ENCODE measurements at places on chromosomes 1 and 21.

DNA sequence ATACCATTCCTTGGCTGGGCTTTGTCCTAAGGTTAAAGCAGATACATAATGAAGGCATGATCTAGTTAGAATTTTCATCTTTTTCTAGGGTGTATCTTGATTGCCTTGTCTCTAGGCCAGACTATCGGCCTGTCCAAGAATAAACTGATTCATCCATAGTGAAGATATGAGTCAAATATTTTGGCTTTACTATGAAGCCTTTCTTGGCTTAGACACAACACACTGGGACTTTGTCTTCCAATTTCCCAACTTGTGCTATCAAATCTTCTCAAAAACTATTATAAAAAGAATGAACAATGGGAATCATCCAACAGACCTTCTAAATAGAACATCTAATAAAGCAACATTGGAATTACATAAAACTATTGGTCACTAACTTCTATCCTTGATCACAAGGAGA lies 64.8 kb downstream of the WARS2 start:
- DNase-seq, result no peak

GRCh38 chr1:36752891-36753361 lies 270.2 kb upstream of the CSF3R start:
- DNase-seq, result no peak

GRCh38 chr21:25453524-25453923 lies 153.8 kb downstream of the MRPL39 start:
- DNase-seq, result no peak

- DNase-seq, result no peak
Observed at GRCh38 chr1:246613096-246613758, 47.0 kb downstream of the CNST start.

DNA sequence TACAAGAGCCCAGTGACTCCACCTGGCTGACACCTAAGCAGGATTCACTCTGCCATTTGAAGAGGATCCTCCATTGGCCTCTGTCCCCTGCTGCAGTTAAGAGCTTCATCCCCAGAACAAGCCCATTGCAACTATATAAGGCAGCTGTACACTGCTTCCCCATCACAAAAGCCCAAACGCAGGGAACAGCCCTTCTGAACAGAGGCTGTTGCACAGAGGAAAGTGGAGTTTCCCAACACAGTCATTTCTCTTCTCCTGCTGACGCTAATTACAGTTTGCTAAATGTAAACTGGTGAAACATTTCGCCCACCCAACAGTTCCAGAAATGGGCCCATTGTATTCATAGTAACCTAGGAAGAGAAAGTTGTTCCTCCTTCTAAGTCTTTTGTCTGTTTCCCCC lies 455.8 kb upstream of the DAB1 start:
- DNase-seq, result no peak

- DNase-seq, result no peak
Observed at GRCh38 chr1:42690477-42691156, 8.4 kb downstream of the YBX1 start.

- DNase-seq, result no peak
Observed at GRCh38 chr1:112935461-112936111, 20.4 kb downstream of the SLC16A1 start.

- DNase-seq, result no peak
Observed at GRCh38 chr1:167476061-167476460, 42.3 kb downstream of the CD247 start.

GRCh38 chr1:246176126-246177024 lies 330.7 kb downstream of the SMYD3 start:
- DNase-seq, result no peak

GRCh38 chr1:67347688-67348472 lies 40.2 kb downstream of the IL12RB2 start:
- DNase-seq, result peak; percentile 9

- DNase-seq, result no peak
Observed at GRCh38 chr21:44647222-44647552, 973 bp downstream of the KRTAP10-11 start.

GRCh38 chr1:167013108-167013929 lies 24.2 kb downstream of the MAEL start:
- DNase-seq, result no peak

DNA sequence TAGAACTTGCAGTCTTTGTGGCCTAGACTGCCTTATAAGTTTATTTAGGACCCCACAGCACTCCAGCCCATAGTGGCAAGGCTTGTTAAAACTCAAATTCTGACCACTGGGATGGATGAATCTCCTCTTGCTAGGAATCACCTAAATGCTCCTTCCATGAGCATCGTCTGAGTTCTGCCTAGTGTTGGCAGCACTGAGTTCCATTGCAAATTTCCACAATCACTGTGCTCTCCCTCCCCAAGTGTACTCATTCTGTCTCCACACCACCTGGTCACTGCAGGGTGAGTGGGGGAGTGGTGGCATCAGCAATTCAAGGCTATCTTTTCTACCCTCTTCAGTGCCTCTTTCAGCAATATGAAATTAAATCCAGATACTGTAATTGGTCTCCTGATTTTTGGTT lies 46.7 kb upstream of the PTBP2 start:
- no peak for DNase-seq

DNA sequence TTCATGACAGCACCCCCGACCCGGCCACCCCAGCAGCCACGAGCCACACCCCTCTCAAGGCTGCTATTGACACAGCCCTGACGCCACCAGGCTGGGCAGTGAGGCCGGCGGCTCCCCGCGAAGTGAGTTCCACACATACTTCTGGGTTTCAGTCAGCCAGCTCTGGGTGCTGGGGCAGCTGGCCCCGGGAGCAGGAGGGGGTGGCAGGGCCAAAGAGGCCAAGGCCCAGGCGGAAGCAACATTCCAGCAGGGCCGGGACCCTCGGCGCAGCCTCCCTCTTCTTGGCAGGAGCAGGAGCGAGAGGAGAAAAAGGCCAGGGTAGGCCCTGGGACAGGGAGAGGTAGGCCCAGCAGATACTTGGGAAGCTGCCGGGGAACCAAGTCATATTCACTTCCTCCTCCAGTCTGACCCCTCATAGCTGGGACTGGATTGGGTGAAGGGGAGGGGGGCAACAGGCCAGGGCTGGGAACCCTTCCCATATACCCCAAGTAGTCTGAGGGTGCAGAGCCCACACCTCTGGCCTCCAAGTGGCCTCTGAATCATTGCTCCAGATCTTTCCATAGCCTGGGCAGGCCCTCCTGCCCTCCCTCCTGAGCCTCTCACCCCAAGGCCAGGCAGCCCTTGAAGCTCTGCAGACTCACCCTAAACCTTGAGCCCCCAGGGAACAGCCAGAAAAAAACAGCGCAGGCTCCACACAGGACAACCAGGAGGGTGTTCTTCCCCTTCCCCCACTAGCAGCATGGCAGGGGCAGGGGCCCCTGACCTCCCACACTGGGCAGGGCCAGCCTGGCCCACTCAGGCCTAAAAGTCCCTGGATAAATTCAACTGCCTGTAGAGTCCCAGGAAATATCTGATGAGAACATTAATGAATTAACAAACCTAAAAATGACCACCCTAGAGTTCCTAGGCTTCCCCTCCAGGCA lies 5.7 kb downstream of the HSPG2 start:
- no peak for DNase-seq

- peak; percentile 38 for DNase-seq
Observed at GRCh38 chr1:89198491-89199072, at the start of gene GBP4. GBP4 (minus strand) TSS chr1:89198942; CDS start chr1:89198834, 108 bp downstream.

DNA sequence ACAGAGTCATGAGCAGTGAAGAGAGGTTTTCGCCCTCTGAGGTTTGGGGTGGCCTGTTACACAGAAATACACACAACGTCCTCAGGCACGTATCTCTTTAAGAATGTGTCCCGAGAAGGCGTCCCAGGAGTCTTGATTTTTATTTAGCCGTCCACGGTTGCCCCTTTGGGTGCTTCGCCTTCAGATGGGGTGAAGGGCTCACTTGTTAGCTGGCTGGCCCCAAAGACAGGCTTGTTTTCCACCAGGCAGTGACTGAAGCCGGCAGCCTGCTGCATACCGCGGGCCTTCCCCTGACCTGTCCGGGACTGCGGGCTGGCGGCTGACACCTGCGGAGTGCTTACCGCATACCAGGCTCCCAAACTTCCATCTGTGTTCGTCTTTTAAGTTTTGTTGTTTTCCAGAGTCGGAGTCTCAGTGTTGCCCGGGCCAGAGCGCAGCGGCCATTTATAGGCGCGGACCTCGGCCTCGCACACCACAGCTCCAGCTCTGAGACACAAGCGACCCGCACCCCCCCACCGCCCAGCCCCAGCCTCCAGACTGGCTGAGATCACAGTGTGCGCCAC lies 1.6 kb upstream of the ADARB1 start:
- no peak for DNase-seq

DNA sequence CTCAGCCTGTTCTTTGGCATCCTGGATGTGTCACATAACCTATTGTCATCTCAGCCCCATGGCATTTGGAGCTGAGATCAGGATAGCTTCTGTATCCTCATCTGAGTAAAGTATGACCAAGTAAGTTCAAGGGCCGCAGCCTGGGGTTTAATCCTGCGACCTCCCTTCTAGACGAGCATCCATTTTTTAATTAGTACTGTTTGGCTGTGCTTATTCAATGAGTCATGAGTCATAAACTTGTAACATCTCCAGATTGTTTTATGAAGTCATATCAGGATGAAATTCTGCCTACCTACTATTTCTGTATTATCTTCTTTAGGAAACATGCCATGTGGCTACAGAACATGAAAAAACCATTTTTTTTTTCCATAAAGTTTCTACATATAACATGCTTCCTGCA lies 119.1 kb downstream of the ERG start:
- DNase-seq, result no peak

GRCh38 chr21:36135391-36136102 lies 668 bp downstream of the CBR3 start:
- DNase-seq, result peak; percentile 32

GRCh38 chr1:5526385-5526750 lies 465.9 kb downstream of the NPHP4 start:
- DNase-seq, result no peak

- DNase-seq, result no peak
Observed at GRCh38 chr1:230197644-230198567, 130.9 kb downstream of the GALNT2 start.

DNA sequence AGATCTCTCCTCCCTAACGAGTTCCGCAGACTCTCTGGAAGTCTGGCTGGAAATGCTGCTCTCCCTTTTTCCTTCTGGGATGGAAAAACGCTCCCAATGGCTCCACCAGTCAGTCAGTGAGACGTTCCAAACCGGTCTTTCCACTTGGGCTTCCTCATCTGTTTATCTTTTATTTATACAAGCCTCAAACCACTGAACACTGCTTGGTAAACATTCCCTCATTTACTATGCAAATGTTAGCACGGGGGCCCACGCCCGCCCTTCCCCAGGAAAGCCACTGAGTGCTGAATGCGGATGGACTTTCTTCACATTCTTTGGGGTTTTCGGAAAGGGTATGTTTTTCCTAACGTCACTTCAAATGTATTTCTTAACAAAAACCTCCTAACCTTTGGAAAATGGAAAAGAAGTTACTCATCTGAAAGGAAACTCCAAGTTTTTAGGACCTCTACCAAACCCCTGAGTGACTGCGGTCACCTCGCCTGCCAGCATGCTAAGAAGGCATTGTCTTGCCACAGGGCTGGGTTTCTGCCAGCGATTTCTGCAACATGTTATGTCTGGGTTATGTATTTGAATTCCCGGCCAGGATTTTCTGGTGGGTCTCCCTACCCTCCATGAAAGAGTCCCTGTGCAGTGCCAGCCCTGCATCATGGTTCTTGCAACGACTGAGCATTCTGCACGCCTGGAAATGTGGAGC lies 14.0 kb upstream of the UMODL1 start:
- no peak for DNase-seq

DNA sequence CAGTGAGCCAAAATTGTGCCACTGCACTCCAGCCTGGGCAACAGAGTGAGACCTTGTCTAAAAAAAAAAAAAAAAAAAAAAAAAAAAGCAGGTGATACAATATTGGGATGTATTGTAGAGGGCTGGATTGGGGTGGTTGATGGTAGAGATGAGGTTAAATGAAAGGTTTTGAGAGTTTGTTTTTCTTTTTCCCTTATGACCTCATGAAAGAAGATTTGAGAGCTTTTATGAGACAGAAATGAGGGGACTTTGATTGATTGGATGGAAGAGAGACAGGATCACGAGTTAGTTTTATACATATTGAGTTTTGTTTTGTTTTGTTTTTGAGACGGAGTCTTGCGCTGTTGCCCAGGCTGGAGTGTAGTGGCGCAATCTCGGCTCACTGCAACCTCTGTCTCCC lies 27.1 kb downstream of the OSBPL9 start:
- DNase-seq, result no peak

Measured in activated T-cell treated with anti-CD3 and anti-CD28 coated beads, Interleukin-2, amount 50 U/mL, for 4 hours (primary cell).